Ascending aorta (tissue), 2 donors: ENCODE measurements at places on chromosomes 12 and 14.

DNA sequence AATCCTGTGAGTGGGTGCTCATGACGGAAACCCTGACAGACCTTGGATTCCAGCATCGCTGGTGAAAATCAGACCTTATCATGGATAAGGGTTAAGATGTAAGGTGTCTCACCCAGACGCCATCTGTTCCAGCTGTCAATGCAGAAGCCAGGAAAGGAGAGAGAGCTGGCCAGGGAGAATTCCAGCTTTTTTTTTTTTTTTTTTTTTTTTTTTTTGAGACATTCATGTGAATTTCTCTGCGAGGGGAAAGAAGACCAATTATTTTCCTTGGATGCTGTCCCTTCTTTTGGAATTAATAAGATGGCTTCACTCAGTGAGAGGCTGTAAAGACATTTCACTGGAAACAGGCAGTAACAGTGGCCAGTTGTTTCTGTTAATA is 1.8 kb downstream of the TRAF3 start:
- DNase-seq, result no peak

- DNase-seq, result no peak
Observed at GRCh38 chr12:116637589-116638150, 78.5 kb downstream of the MAP1LC3B2 start.

DNA sequence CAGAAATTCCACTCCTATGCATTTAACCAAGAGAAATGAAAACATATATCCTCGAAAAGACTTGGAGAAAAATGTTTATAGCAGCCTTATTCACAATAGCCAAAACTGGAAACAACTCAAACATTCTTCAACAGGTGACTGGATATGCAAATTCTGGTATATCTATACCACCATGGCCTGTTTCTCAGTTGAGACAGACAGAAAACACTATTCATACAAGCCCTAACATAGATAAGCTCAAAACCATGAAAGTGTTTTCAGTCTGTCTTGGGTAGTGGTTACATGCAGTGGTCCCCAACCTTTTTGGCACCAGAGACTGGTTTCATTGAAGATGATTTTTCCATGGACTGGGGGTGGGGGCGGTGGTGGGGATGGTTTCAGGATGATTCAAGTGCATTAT is 83.8 kb downstream of the SRGAP1 start:
- DNase-seq, result no peak

DNA sequence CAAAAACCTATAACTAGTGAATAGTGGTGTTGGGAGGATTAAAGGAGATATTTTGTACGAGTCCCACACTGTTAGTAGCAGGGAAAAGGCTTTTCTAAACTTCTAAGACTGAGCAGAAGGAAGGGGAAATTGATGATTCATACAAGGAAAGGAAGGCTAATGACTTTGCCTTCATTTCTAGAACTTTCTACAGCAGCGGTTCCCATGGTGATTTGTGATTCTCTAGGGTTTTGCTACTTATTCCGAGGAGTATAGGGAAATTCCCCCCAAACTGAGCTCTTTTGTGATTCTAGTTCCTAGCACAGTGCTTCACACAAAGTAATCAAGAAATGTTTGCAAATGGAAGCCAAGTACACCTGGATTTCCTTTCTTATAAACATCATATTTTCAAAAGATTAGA is 23.8 kb upstream of the PWP1 start:
- DNase-seq, result no peak

DNA sequence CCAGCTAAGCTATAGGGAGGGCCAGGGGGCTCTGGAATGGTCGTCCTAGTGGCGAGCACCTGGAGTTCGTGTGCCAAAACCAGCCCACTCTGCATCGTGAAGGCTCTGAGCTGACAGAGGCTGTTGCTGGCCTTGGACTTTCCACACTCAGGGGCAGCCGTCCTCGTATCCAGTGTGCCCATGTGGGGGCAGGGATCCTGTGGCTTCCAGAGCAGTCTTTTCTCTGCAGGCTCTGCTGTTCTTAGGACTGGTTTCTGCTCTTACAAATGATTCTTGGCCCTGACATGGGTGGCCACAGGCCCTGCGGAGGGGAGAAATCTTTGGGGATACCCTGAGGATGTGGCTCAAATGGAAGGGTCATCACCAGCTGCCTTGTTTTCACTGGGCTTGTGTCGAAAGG is 177.4 kb upstream of the FKBP4 start:
- no peak for DNase-seq

DNA sequence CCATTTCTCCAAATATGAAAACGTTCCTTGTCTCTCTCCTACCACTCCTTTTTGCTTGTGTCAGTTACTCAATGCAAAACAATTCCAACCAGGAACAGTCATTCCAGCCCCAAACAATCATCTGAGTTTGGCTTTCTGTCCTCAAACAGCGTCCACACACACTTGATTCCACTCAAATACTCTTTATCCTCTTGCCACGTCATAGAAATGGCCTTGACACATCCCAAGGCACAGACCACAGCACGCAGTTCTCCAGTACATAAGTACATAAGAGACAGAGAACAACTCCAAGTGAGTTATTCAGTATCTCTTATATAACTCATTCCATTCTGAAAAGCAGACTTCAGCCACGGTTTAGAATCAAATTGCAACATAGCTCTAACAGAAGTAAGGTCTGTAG is 299.2 kb downstream of the RPS29 start:
- no peak for DNase-seq
